ENCODE measurements at places on chromosomes 4 and X.

GRCh38 chr4:151304226-151304625 is 21.2 kb downstream of the SH3D19 start:
- DNase-seq, result no peak

- no peak for DNase-seq
Measured at GRCh38 chrX:149540621-149541520, at the start of gene EOLA1. TSS of gene EOLA1 (plus strand) at chrX:149541012. CDS start at chrX:149545631, 4,619 bp downstream.

DNA sequence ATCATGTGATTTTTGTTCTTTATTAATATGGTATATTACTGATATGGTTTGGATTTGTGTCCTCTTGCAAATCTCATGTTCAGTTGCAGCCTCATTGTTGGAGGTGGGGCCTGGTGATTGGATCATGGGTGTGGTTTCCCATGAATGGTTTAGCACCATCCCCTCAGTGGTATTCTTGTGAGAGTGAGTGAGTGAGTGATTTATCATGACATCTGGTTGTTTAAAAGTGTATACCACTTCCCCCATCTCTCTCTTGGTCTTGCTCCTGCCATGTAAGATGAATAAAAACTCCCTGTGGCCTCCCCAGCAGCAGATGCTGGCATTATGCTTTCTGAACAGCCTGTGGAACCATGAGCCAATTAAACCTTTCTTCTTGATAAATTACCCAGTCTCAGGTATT is 111.5 kb downstream of the TAB3 start:
- no peak for DNase-seq

DNA sequence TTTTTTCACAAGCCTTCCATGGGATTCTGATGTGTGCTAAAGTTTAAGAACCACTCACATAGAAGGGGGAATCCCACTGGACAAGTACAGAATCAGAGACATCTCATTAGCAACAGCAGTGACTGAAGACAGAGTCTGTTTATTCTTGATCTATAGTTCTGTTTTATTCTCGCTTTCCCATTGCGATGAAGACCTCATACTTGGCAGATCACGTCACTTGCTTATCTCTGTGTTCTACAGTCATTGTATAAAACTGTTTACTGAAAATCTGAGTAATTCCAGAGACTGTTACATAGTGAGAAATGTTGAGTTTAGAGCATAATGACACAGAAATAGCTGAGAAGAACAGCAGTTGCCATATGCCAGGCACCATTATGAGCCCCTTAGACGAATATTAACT is 185.5 kb downstream of the PTTG2 start:
- DNase-seq, result no peak

- DNase-seq, result no peak
Measured at GRCh38 chr4:41620594-41621256, 82.8 kb downstream of the LIMCH1 start.

DNA sequence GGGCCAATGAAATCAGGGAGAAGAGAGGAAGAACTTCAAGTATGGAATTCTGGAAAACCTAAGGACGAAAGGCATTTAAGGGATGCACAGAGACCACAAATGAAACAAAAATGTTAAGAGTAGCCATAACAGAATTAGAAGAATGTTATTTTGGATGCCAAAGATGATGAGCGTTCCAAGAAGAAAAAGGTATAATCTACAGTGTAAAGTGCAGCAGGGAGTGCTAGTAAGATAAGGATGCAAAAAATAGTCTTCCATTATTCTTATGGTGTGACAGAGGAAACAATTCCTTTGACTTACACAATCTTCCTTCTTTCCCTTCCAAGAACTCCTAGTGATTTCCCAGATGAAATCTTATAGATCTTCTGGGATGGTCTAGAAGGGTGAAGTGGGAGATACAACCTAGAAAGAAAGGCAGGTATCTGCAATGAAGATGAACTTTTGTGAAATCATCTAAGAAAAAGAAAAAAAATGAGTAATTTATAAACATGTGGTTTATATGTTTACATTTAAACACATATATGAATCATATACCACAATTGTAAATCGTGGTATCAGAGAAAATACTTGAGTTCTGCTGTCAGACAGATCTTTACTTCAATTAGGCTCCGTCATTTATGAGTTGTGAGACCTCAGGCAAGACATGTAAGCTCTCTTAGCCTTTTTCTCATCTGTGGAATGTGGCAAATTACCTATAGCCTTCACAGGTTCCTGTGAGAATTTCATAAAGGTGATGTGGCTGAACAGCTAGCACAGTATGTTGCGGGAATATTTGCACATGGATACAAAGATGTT is 8.1 kb downstream of the MORF4L2 start:
- no peak for DNase-seq

All from 8988T (cell line).